GOT3 (cell line): ENCODE measurements at places on chromosomes 1 and 21.

GRCh38 chr1:48673332-48674105 lies 103.2 kb downstream of the BEND5 start:
- DNase-seq, result no peak

DNA sequence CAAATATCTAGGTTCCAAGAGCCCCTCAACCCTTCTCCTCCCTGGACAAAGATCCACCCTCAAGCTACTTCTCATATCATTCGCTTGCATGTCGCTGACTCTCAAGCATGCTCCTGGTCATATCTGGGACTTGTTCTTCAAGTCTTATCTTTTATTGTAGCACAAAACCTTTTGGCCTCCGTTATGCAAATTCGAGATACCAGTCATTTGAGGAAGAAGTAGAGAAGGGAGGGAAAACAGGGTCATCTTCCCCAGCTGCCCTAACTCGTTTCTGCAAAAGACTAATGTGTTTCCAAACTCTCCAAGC lies 63.8 kb upstream of the ETS2 start:
- DNase-seq, result no peak

- DNase-seq, result no peak
Measured at GRCh38 chr1:205947024-205947423, 3.8 kb upstream of the SLC26A9 start.

DNA sequence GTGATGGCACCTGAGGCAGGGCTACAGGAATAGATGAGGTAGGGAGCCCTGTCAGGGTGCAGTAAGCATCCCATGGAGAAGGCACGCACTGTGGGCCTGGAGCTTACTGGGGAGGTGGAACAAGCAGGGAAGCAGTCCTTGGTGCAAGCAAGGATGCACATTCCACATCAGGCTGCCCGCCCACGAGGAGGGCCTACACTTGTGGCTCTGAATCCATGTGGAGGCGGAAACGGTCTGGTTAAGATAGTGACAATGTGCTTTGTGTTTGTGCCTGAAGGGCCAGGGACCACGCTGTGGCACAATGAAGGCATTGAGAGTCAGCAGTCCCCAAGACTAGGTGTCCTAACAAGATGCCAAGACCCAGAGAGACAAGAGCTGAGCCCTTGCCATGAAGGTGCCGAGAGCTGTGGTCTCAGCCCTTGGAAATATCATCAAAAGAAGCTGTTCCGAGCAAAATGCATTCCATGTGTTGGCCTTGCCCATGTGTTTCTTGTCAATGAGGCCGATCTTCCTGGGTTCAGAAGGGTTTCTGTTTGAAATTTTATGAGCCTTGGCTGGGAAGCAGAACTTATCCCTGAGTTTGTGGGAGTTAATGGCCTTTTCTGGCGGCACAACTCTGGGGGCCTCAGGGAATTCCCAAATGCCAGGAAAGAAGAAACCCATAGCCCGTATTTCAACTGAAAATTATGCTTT lies 111.9 kb downstream of the NGF start:
- DNase-seq, result no peak

DNA sequence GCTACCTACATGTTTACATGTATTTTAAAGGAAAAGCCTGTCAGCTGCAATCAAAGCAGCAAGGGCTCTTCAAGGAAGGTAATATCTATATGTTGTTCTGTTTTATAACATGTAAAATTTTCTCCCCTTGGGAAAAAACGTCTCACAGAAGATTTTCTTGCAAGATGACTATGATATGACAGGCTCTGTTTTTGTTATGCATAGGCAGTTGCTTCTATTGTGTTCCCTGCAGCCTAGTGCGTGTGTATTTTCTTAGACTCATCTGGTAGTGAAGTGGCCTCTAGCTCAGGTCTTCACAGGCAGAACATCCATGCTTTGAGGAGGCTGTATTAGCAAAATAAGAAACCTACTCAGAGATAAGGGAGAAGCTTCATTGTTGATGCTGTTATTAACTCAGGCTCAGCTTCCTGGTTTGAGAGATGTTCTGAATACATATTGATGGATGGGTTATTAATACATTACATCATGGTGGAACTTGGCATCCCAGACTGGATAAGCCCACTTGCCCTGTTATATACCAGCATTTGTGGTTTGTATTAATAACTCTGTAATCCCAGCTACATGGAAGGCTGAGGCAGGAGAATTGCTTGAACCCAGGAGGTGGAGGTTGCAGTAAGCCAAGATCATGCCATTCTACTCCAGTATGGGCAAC lies 35.8 kb downstream of the LAMC1 start:
- no peak for DNase-seq

GRCh38 chr1:35377555-35377954 lies 109.0 kb downstream of the ZMYM4 start:
- no peak for DNase-seq

GRCh38 chr1:179637211-179637860 lies 45.7 kb downstream of the TDRD5 start:
- no peak for DNase-seq

DNA sequence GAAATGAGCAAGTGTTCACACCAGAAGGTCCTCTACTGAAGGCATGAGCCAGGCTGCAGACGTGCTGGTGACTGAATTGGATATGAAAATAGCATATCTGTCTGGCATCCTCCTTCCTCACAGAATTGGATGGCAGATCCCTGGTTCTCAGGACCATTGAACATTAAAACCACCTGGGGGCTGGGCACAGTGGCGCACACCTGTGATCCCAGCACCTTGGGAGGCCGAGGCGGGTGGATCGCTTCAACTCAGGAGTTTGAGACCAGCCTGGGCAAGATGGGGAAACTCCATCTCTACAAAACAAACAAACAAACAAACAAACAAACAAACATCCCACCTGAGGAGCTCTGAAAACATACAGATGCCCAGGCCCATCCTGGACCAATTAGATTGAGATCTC lies 23.4 kb downstream of the TEX35 start:
- DNase-seq, result no peak

DNA sequence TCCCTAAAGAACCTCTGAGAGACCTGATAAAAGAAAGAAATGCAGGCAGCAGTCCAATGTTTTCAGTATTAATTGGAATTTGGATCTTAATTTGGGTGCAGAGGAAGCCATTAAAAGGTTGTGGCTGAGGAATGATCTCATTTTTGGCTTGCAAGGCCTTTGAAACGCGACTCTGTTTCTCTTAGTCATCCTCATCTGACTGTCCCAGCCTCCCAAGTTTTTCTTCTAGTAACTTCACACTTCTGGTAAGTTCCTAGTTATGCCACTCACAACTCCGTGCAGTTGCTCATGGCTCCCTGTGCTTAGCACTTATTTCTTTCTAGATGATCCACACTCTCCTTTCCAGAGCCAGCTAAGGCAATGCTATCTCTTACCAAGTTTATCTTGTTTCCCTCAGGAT lies 147.4 kb upstream of the USP24 start:
- no peak for DNase-seq

DNA sequence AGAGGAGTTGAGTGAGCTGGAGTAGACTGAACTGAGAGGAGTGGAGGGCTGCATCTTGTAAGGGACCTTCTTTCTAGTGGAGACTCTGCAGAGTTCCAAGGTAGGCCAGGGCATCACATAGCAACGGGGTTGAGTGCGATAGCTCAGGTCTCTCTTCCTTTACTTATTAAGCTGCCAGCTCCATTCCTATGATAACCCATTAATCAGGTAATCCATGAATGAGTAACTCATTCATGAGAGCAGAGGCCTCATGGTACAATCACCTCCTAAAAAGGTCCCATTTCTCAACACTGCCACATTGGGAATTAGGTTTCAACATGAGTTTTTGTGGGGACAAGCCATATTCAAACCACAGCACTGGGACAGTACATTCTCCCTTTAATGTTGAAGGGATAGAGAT lies 21.3 kb downstream of the VN1R5 start:
- no peak for DNase-seq

GRCh38 chr1:51330331-51331201 lies at the start of gene TTC39A:
TTC39A (minus strand) TSS chr1:51330562; CDS start chr1:51330477, 85 bp downstream.
- DNase-seq, result no peak

DNA sequence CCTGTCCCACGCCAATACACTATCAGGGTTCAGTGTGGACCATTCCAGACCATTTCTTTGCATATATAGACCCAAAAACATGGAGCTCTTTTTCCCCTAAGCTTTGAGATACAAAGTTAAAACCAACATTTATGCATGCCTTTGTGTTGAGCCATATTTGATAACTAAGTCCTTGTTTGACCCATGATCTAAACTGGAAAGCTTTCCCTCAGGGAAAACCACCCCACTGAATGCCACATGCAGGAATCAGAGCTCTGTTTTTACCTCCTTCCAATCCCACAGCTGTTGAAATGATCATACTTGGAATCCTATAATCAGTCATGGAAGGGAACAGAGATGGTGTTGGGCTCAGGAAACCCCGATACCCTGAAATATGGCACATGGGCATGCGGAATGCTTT lies 14.8 kb upstream of the SLC45A1 start:
- no peak for DNase-seq

- DNase-seq, result no peak
Measured at GRCh38 chr1:18883636-18884418, 18.5 kb downstream of the ALDH4A1 start.

DNA sequence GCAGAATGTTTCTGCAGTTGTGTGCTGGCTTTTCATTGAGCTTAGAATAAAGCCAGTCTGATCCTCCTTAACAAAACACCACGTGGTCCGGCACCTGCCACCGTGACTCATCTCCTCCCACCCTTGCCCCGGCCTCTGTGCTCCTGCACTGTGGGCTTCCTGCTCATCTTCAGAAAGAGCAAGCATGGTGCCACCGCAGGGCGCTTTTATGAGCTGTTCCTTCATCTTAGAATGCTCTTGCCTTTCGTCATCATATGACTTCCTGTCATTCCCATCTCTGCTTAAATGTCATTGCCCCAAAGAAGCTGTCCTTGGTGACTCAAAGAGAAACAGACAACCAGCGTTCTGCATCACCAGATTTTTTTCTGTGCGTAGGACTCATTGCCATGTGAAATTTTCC lies 117.8 kb downstream of the HHAT start:
- DNase-seq, result peak; percentile 8

GRCh38 chr1:107748531-107748930 lies 216.4 kb downstream of the VAV3 start:
- DNase-seq, result no peak

GRCh38 chr1:23574265-23574754 lies 15.0 kb upstream of the ID3 start:
- DNase-seq, result no peak

GRCh38 chr1:232704694-232705680 lies 75.1 kb upstream of the SIPA1L2 start:
- DNase-seq, result peak; percentile 65

GRCh38 chr1:232995189-232995588 lies 44.8 kb downstream of the NTPCR start:
- no peak for DNase-seq

DNA sequence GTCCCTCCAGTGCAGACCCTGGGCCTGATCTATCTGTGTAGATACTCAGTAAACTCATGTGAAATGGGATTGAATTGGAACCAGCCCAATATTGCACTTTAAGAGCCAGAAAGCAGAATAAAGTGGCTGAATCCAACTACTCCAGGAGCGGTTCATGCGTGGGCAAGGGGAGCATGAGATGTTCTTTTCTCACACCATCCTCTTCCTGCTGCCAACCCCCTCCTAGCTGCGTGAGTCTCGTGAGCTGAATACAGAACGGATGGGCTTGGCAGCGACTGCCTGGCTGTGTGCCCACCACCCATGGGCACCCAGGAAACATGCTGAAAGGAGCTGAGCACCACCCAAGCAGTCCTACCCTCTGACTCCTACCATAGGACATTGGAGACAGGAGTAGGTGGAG lies 128.3 kb downstream of the ELAVL4 start:
- DNase-seq, result no peak

- DNase-seq, result no peak
Measured at GRCh38 chr21:41188486-41189149, 20.7 kb downstream of the BACE2 start.

DNA sequence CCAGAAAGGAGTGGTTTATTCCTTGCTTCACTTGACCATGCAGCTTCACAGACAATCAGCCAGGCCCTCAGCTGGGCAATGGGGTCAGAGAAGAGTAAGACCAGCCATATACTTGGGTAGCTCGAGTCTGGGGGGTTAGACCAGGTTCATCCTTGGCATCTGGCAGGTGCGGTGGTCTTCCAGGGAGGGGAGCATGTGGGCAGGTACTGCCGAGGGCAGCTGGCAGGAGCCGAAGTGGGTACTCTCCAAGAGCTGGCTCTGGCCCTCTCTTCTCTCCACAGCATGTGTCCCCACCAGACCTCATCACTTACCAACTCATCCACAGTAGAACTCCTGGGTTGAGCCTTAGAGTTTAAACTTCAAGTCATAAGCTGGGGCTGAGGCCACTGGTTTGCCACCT lies 156.8 kb downstream of the FOXD2 start:
- no peak for DNase-seq

GRCh38 chr1:37476460-37477197 lies 2.2 kb downstream of the ZC3H12A start:
- DNase-seq, result peak; percentile 35

GRCh38 chr1:63255153-63255552 lies 67.2 kb upstream of the FOXD3 start:
- no peak for DNase-seq

DNA sequence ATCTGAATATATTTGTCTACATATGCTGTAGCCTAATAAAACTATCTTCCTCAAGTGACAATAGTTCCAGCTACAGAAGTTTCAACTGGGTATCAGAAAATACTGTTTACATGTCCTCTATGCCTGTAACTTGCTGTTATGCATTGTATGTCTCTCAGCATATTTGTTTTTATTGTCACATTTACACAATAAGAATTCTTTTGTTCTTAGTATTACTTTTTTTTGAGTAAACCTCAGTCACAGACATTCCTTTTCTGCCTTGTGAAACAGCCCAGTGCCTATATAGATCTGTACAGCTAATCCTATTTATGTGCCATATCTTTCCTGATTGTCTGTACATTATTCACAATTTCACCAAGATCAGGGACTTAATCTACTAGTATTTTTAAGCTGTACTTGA lies 565.2 kb downstream of the NEGR1 start:
- DNase-seq, result no peak

DNA sequence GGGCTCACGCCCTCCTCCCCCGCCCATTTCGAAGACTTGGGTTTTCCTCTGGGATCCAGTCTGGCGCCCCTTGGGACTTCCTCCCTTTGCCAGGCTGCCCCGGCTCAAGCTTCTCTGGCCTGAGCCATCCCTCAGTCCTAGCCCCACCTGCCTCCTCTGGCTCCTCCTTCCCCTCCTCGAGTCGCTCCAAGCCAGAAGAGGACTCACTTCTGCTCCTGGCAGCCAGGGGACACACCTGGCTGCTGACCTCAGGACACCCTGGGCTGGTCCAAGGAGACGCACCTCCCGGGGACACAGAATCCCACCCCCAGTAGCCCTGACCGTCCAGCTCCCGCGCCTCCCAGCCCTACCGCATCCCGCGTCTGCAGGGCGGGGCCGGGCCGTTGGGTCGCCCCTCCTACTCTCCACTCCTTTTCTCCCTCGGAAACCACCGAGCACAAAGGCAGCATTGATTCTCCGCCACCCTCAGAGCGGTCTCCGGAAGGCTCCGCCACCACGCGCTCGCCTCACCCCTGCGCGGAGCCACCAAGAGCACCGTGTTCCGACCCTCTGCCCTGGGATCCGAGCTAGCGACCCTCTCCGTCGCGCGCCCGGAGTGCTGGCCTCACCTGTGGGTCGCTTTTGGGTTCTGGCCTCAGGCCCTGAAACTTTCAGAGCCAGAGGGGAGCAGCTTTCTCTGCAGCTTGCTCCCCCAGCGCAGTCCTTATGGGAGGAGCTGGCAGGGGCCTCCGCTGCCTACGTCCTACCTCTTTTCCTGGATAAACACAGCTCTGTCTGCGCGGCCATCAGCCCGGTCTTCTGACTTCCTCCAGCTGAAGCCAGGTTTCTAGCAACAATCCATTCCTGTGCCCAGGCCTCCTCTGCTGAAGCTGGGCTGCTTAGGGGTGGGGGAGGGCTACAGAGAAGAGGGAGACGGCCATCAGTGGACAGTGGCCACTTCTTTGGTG lies at the start of gene C2CD4D:
Gene C2CD4D (minus strand): TSS at position 364 of the 947 bp plus-strand sequence. CDS start 831 bp downstream, outside the sequence.
- DNase-seq, result no peak
